ENCODE measurements at places on chromosomes 5 and 9.

DNA sequence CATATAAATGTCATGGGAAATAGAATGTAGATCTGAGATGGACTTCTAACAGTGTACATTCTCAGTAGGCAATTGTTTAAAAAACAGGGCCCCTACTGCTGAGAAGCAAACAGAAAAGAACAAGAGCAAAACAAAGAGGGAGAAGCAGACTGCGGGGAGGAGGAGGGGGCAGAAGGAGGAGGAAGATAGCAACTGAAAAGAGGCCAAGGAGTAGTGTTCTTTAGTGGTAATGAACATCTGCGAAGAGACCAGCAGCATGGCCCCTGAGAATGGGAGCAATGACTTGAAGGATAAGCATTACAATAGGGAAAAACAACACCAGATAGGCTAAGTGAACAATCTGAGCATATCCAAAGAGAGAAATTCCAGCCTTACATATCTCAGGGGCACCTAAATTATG, 36.8 kb downstream of the HAPLN1 start:
- DNase-seq: no peak

DNA sequence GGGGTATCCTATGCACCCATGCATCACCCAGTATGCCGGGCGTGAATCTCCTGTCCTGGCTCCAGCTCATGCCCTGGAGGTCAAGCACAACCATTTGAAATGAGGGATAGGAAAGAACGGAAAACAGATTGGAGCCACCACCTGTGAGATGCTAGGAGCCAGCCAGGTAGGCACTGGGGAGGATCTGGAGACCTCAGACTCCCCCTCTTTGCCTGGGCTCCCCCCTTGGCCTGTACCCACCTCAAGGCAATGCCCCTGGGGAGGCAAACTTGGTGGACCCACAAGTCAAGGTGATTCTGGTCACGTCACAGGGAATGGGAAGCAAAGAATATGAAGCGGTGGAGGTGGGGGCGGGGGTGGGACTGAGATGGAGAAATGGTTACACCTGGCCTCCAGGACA, 92.6 kb downstream of the PAX5 start:
- DNase-seq: no peak

- DNase-seq: no peak
Measured at GRCh38 chr5:68290260-68290674, 74.7 kb downstream of the PIK3R1 start.

- no peak for DNase-seq
Measured at GRCh38 chr5:59837071-59837470, 56.5 kb downstream of the PDE4D start.
